ENCODE measurements at places on chromosomes 6 and 20.
A peak's percentile ranks its signal among the peaks of the same experiment; 100 is the strongest.

GRCh38 chr6:25122622-25123237 is 156.4 kb upstream of the CARMIL1 start:
- DNase-seq: no peak

- no peak for DNase-seq
Observed at GRCh38 chr6:6474170-6474920, 114.2 kb upstream of the LY86 start.

- no peak for DNase-seq
Observed at GRCh38 chr6:40474937-40475336, 112.2 kb downstream of the LRFN2 start.

DNA sequence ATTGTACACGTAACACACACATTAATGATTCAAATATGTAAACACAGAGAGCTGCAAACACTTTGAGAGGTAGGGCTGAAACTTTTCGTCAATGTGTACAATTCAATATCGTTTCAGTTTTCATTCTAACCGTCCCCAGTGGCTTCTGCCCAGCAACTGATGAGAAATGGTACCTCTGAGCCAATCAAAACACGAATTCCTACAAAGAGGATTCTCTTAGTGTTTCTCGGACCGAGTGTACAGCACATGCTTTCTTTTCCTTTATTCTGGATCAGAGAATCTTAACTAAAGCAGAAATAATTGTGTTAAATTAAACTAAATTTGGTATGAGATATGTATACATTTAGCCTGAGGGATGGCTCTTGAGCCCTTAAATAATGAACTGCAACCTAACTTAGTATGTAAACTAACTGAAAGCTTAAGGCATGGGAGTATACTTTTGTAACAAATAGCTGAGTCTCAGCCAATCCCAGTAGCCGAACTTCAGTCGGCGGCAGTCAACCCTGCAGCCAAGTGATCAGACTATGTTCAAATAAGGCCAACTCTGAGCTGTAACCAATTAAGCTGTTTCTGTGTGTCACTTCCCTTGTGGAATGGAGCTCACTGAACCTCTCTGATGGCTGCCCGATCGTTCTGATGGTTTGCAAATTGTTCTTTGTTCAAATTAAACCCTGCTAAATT is 16.1 kb downstream of the BTN2A1 start:
- DNase-seq: peak; percentile 84

DNA sequence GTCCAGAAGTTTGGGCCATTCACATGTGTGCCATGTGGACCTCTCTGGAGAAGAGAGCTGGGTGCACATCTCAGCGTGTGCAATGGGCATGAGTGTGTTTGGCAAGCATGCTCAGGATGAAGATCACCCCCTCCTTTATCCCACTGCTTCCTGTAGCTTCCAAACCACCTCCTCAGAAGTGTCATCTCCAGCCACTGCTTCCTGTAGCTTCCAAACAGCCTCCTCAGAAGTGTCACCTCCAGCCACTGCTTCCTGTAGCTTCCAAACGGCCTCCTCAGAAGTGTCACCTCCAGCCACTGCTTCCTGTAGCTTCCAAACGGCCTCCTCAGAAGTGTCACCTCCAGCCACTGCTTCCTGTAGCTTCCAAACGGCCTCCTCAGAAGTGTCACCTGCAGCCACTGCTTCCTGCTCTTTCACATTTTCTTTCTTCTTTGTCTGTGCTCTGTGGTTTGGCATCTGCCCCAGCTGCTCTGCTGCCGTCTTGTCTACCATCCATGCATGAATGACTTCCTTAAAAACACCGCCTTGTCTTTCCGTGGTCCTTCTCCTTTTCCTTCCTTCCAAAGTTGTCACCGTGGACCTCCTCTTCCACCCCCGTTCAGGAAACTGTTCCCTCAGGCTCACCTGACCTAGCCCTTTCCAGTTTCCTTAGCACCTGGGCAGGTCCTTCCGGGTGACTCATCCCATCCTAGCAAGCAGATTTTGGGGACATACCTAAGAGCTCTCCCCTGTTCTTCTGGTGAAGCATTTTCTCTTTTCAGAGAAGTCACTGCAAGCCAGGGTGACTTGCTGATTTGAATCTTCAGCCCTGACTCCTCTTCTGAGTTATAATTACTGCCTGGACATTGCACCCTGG is 43.5 kb upstream of the TIAM2 start:
- DNase-seq: no peak

- DNase-seq: no peak
Observed at GRCh38 chr20:49759266-49759950, 45.7 kb upstream of the B4GALT5 start.

Data from adrenal gland (tissue), 19 donors.